Daoy (cell line): ENCODE measurements at places on chromosomes 11 and 22.

DNA sequence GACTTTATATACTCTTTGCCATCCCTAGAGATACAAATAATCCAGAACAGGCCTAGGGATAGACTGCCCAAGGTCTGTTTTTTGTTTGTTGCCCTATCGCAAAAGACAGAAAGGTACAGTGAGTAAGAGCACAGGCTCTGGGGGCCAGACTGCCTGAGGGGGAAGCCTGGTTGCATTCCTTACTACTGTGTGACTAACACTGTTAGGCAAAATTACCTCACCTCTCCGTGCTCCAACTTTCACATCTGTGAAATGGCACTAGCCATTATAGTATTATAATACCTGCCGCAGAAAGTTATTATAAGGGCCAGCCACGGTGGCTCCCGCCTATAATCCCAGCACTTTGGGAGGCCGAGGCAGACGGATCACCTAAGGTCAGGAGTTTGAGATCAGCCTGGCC lies 14.5 kb downstream of the SLC35F2 start:
- peak; percentile 82 for DNase-seq

GRCh38 chr11:15625691-15626090 lies 511.0 kb downstream of the INSC start:
- no peak for DNase-seq

DNA sequence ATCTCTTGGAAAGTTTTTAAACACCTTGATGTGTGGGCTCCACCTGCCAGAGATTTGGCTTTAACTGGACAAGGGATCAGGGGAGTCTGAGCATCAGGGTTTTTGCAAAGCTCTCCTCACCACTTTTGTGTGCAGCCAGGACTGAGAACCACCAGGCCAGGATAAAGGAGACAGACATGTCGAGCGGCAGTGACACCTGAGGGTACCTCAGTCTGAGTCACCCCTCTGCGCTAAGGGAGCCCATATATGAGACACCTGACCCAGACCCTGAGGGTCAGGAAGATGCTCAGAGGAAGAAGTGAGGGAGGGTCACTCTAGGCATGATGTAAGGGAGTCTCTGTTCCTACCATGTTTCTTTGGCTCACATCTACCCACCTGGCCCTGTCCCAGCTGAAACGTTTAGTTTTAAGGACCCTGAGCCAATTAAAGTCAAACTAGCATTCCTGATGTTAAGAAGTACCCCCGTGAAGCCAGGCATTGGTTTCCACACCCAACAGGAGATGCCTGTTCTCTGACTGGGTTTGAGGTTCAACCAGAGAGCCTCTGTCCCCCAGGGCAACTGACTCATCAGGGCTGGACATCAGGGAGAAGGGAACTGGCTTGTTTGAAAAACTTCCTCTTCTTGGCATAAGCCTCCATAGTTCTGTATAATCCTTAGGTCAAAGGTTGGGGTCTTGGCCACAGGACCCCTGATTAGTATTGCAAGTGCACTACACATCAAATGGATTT lies 72.4 kb upstream of the BIRC3 start:
- peak; percentile 84 for DNase-seq

GRCh38 chr11:8267831-8268529 lies 4.3 kb upstream of the LMO1 start:
- DNase-seq, result peak; percentile 46

DNA sequence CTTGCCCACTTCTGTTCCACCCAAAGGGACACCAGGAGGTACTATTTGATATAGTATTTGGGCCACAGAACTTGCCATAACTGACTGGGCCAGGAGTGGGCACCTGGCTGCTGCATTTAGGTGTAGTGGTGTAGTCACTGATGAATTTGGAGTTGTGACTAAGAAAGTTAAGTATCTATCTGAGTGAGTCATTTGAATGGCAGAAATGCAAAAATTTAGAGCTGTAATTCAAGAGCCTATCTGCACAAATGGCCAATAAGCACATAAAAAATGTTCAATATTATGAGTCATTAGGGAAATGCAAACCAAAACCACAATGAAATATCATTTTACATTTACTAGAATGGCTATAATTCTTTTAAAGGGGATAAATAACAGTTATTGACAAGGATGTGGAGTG lies 14.7 kb downstream of the GLYATL2 start:
- DNase-seq, result no peak

DNA sequence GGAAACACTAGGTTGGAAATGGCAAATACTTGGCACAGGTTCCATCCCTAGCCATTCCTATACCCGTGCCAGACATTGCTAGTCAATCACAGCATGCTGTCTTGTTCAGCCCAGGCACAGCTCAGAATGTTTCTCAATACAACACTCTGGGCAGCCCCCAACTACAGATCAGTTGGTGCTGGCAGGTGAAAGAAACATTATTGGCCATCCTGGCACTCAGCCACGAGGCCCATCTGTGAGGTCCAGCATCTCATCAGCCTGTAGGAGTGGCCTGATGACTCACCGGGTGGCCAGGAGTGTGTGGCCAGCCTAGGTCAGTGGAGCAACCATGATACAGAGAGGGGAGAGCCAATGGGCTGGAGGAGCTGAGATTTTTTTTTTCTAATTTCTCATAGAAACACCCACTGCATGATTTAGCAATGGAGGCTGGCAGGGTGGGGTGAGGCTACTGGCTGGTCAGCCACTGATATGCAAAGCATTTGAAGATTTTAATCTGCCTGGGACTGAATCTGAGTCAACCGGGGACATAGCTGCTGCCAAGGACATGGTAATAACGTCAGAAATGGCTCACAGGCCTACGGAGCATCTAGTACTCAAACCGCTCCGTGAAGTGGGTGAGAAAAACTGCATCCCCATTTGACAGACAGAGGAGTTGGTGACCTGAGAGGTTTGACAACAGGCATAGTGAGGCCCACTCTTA lies 5.4 kb downstream of the MYO18B start:
- DNase-seq, result peak; percentile 81

DNA sequence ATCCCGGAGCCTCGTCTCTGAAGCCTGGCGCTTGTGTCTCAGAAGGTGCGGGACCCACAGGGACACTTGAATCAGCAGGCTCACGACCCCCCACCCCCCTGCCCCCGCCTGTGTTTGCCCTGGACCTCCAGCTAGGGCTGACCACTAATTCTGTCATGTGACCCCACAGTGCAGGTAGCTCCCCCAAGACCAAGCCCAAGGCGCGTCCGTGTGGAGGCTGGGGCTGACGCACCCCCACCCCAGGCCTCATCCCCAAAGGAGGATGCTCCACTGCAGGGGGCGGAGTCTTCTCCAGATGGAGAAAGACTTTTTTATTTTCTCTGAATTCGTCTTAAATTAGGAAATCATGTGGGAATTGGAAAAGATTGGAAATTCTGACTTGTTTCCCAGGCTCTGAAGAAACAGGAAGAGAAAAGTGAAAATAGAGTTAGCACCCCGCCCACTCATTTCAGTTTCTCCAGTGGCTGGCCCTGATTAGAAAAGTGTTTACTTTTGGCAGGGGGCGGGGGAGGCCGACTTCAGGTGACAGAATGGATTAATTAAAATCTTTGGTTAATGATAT lies 1.0 kb upstream of the RELA start:
- DNase-seq, result peak; percentile 53

- DNase-seq, result peak; percentile 16
Measured at GRCh38 chr22:41482319-41482935, 13.5 kb downstream of the ACO2 start.

DNA sequence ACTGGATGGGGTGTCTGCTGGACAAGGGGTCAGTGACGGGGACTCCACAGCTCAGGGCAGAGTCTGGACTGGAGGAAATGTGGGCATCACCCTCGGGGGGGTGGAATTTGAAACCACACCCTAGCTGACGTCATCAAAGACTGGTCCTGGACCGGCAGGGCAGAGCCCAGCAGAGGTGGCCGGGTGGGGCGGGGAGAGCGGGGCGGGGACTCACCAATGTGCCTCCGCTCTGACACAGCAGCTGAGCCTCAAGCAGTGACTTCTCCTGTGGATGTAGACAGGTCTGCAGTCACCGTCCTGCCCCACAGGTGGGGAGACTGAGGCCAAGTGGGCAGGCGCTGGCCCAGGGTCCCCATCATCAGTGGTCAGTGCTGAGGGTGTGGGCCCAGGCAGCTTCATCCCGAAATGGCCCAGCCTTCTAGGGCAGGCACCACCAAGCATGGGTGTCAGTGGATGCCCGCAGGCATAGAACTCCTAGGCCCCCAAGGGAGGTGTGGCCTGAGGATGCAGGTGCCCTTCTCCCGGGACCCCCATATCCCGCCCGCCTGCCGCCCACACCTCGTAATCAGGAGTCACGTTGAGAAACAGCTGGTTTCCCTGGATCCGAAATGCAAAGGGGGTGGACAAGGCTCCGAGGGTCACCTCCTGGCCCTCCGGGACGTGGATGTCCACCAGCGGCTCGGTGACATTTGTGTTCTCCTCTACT lies 603 bp downstream of the CDHR5 start:
- peak; percentile 61 for DNase-seq
